Small intestine (tissue), 16 donors: ENCODE measurements at places on chromosomes 11 and 22. TPM values are rescaled to one million over a fixed set of nuclear protein-coding genes. Genes with fewer than 3 reads are reported as not detected.

DNA sequence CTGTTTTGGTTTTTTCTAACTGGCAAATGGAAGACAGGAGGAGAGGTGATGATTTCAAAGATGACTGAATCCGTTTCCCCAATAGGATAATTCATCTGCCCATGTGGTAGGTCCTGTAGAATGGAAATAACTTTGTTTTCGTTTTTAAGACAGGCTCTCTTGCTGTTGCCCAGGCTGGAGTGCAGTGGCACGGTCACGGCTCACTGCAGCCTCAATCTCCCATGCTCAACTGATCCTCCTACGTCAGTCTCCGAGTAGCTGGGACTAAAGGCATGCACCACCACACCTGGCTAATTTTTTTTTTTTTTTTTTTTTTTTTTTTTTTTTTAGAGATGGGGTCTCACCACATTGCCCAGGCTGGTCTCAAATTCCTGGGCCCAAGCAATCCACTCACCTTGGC is 77.4 kb upstream of the BIRC3 start:
- DNase-seq, result no peak
- no peak overlapping the region for H3K27ac ChIP-seq
- H3K4me1 ChIP-seq, result no peaks in the 10 kb centered on the region

DNA sequence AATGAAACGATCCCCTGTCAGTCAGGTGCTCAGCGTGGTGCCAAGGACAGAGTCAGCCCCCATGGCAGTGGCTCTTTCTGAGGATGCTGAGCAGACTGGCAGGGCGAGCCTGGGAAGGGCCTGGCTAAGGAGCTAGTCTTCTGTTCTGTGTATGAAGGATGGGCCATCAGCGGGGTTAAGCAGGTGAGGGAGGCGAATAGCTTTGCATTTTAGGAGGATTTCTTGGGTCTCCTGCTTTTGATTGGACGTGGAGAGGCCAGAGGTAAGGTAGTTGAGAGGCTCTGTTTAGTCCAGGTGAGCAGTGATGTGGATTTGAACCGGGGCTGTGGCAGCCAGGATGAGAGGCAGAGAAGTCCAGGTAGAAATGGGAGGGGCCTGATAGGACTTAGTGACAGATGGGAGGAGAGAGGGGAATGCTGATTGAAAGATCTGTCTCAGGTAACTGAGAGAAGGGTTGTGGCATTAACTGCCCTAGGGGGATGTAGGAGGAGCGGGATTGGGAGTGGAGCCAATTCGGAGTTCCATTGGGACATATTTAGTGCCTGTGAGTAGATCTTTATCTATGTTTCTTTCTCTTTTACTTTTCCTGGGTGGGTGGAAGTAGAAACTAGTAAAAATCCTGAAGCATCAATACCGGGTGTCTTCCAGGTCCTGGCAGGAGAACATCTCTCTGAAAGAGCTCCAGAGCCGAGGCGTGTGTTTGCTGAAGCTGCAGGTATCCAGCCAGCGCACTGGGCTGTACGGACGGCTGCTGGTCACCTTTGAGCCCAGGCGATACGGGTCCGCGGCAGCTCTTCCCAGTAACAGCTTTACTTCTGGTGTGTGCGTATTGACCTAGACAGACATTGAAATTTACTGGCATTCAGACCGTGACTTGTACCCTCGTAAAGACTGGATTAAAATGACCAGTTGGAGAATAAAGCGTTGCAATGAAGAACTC is 2.0 kb downstream of the IGHMBP2 start:
- H3K36me3 ChIP-seq, result peaks cover 5% of the 10 kb centered on the region
- peak; percentile 11 for DNase-seq
- no peaks in the 10 kb centered on the region for H3K27me3 ChIP-seq
- no peak overlapping the region for H3K27ac ChIP-seq

DNA sequence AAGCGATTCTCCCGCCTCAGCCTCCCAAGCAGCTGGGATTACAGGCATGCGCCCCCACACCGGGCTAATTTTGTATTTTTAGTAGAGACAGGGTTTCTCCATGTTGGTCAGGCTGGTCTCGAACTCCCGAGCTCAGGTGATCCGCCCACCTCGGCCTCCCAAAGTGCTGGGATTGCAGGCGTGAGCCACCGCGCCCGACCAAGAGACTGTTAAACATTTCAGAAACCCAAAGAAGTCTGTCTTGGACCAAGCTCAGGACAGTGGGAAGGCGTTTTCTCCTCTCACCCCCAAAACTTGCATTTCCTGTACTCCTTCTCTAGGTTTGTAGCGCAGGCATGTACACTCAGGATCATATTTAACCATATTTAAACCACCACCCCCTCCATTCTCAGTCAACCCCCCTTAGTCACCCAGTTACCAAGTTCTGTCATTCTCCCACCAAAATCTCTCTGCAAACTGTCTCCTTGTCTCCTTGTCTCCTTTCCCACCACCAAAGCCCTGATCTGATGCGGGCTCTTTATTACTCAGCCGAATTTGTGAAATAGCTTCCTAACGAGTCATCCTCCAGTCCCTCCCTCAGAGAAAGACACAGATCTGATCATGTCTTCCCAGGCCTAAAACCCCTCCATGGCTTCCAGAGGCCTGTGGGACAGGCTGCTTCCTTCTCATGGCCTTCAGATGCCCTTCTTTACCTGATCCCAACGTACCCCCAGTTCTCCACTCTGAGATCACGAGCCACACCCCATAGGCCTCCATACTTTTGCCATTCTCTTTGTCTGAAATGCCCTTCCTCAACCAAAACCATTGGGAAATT is 29.0 kb upstream of the CREB3L1 start:
- no peak for DNase-seq
- H3K27ac ChIP-seq, result no peak overlapping the region

DNA sequence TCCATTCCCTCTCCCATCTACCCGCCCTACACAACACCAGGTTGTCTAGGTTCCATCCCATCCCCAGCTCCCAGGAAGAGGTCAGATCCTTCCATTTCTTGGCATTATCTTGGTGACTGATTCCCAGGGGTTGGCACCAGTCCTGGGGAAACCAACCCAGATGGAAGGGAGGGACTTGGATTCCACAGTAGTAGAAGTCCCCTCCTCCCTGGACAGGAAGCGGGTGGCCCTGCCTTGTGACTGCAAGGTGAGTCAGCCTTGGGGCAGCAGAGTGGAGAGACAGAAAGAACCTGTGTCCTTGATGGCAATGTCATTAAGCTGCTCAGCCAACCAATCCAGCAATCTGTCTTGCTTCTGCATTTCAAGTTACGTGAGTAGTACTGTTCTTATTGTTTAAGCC is 26.5 kb downstream of the SYT13 start:
- H3K27ac ChIP-seq, result peak overlapping the region; percentile 71
- peaks cover 15% of the 10 kb centered on the region for H3K36me3 ChIP-seq
- H3K4me1 ChIP-seq, result peaks cover 4% of the 10 kb centered on the region
- H3K4me3 ChIP-seq, result no peak overlapping the region

DNA sequence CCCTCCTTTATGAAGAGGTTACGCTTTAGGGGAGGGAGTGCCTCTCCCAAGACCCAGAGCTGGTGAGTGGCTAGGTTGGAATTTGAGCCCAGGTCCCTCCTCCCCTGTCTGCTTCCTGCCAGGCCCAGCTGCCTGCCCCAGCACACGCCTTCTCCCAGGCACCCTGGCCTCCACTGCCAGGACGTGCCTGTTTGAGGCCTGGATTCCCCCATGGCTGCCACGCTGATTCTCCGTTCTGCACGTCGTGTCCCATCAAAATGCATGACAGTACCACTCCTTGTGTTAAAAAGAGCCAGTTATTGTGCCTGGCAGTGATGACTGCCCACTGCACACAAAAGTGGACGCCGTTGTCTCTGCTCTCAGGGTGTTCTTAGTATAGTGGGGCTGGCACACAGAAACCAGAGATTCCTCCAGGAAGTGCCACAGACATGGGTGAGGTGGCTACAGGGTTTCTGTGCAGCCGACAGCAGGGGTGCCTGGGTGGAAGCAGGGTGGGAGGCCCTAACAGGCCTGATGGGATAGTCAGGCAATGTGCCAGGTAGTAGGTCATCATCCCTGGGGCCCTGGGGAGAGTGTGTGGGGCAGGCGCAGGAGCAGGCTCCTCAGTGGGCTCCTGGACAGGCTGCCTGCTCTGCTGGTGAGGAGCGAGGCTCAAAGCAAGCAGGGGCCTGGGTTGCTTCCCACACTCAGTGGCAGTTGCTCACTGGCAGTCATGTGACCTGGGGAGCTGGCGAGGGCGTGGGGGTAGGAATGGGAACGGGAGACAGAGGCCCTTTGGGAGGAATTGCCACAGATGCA is 24.2 kb downstream of the MED15 start:
- H3K4me3 ChIP-seq, result no peak overlapping the region
- peak; percentile 66 for DNase-seq
- H3K4me1 ChIP-seq, result peaks cover 18% of the 10 kb centered on the region
- no peaks in the 10 kb centered on the region for H3K27me3 ChIP-seq
- no peaks in the 10 kb centered on the region for H3K36me3 ChIP-seq

Gene FADS3
- polyA plus RNA-seq, result 6.0 TPM

Gene LRP4
- 10.5 TPM for polyA plus RNA-seq

DNA sequence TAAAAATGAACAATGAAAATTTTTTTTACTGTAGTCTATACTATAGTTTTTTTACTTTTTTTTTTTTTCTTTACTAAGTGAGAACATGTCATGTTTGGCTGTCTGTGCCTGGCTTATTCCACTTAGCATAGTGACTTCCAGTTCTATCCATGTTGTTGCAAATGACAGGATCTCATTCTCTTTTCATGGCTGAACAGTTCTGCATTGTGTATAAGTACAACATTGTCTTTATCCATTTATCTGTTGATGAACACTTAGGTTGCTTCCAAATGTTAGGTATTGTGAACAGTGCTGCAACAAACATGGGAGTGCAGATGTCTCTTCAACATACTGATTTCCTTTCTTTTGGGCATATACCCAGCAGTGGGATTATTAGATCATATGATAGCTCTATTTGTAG is 88.1 kb upstream of the CCDC90B start:
- no peak overlapping the region for H3K4me3 ChIP-seq
- no peaks in the 10 kb centered on the region for H3K4me1 ChIP-seq
- no peak for DNase-seq
- H3K36me3 ChIP-seq, result no peaks in the 10 kb centered on the region
- H3K27ac ChIP-seq, result no peak overlapping the region

DNA sequence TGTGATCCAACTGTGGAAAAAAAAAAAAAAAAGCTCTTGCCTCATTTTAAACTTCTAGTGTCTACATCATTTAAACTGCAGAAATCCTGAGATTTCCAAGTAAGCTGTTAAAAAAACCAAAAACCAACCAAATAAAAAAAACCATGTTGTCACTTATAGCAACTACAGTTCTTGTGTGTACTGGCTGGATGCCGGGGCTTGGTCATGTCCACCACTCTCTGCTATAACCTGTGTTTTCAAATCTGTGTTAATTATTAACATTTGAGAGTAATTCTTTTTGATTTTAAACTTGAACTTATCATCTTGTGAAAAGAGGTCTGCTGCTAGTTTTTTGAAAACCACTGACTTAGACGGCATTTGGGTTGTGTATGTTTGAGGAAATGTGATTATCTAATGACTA is 32.2 kb upstream of the BID start:
- H3K36me3 ChIP-seq, result peaks cover 8% of the 10 kb centered on the region
- no peak overlapping the region for H3K27ac ChIP-seq
- no peaks in the 10 kb centered on the region for H3K27me3 ChIP-seq
- H3K4me3 ChIP-seq, result no peak overlapping the region
- H3K4me1 ChIP-seq, result no peaks in the 10 kb centered on the region

DNA sequence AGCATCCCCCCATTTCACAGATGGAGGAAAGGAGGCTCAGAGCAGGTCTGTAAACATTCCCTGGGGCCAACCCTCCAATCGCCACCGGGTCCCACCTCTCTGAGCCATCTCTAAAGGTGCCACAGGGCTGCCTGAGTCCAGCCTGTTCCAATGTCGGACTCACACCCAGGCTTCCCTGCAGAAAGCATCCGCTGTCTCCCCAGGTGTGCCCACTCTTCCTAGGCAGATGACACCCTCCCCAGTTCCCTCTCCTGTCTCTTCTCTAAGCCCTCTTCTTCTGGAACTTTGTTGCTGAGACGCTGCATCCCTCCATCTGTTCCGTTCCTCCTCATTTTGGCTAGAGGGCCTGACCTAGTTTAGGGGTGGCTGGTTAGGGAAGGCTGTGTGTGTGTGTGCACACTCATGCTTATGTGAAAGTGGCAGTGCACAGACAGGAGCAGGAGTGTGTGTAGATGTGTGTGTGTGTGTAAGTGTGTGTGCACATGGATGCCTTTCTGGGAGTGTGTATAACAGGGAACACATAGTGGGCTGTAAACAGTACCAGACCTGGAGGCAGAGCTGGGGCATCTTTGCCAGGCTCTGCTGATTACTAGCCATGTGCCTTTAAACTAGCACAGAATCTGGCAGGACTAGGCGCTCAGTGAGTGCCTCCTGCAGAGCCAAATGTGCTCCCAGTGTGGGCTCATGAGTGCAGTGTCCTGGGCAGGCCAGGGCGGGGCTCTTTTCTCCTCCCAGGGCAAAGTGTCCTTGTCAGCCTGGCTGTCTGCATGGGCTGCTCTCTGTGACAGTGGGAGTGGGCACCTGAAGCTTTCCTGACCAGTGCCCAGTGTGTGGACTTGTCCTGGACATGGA is 77.3 kb upstream of the NECTIN1 start:
- peak; percentile 58 for DNase-seq
- no peaks in the 10 kb centered on the region for H3K27me3 ChIP-seq
- no peaks in the 10 kb centered on the region for H3K36me3 ChIP-seq
- H3K4me1 ChIP-seq, result no peaks in the 10 kb centered on the region
- no peak overlapping the region for H3K27ac ChIP-seq

Gene MUC6
- 0.09 TPM for polyA plus RNA-seq

- H3K27ac ChIP-seq, result no peak overlapping the region
- peak; percentile 62 for DNase-seq
- H3K4me3 ChIP-seq, result no peak overlapping the region
- H3K4me1 ChIP-seq, result no peaks in the 10 kb centered on the region
- H3K27me3 ChIP-seq, result no peaks in the 10 kb centered on the region
Measured at GRCh38 chr11:19093976-19094375, 23.0 kb upstream of the ZDHHC13 start.

Gene P2RY2
- polyA plus RNA-seq, result 7.4 TPM

GRCh38 chr11:100671471-100671870 is 15.6 kb upstream of the ARHGAP42 start:
- H3K36me3 ChIP-seq, result no peaks in the 10 kb centered on the region
- H3K4me1 ChIP-seq, result no peaks in the 10 kb centered on the region
- no peak overlapping the region for H3K27ac ChIP-seq
- no peak for DNase-seq

DNA sequence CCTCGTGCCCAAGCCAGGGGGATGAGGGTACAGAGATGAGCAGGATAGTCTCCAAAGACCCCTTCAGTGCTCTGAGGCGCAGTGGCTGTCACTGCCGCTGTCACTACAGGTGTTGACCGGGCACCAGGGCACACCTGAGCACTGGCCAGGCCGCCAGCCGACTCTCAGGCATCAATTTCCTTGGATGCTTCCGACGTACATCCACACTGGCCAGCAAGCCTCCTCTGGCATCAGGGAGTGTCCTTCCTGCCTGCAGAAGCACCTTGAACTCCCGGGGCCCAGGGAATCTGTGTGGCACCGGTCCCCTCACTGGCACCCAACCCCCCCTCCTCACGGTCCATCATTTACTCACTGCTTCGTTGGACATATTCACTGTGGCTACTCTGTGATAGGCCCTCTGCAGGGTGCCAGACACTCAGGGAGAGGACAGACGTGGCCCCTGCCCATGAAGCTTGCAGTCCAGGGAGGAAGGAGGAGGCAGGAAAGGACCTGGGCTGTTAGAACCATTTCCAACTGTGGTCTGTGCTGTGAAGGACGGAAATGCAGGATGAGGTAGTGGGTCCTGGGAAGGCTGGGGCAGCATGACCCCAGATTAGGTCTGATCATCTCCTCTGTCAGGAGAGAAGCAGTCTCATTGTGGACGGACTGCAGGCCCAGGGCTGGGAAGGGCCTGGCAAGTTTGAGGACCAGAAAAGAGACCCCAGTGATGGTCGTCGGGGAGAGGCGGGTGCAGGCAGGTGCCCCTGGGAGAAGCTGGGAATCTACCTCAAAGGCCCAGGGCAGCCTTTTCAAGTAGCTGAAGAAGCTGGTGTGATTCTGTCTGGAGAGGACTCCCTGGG is 46.3 kb upstream of the ANO1 start:
- no peak overlapping the region for H3K4me3 ChIP-seq
- no peaks in the 10 kb centered on the region for H3K4me1 ChIP-seq
- peaks cover 7% of the 10 kb centered on the region for H3K27me3 ChIP-seq
- no peaks in the 10 kb centered on the region for H3K36me3 ChIP-seq
